Hindlimb muscle (tissue), 1 donor: ENCODE measurements at places on chromosomes 7 and 10. TPM values are rescaled to one million over a fixed set of nuclear protein-coding genes. Genes with fewer than 3 reads are reported as not detected.

Gene CCDC3
- polyA plus RNA-seq = 22.1 TPM

Gene CYP2C8
- polyA plus RNA-seq = 0.49 TPM

DNA sequence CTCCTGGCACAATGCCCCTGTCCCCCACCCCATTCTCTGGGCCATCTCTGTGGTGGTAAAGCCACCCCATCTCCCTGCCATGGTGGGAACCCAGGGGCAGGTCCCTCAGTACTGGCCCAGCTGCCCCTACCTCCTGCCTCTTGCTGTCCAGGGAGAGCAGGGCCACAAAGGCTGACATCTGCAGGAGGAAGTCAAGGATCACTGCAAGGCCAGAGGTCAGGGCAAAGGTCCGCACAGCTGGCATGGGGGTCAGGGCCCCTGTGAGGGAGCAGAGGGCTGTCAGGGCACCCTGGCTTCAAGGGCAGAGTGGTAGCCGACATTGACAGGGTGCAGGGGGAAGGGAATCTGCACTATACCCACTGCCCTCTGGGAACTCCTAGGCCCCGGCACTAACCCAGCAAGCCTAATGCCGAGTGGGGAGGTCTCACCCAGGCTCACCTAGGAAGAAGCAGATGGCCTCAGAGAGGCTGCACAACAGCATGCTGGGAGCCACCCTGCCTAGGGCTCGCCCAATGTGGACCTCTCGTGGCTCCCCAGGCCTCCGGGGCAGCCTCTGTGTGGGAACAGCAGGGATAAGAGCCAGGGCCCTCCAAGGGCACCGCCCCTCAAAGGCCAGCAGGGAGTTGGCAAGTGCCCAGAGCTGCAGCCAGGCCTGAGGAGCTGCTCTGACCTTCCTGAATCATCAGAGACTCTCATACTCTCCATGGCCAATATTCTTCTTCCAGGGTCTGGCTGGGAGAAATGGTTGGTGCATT lies 7.7 kb downstream of the NPC1L1 start:
- DNase-seq = no peak

- no peak for DNase-seq
Observed at GRCh38 chr10:26755443-26755903, 58.0 kb downstream of the PDSS1 start.

- DNase-seq = no peak
Observed at GRCh38 chr10:100623521-100624230, 87.9 kb downstream of the HIF1AN start.

- no peak for DNase-seq
Observed at GRCh38 chr7:149822353-149822943, 15.7 kb upstream of the ZNF862 start.

DNA sequence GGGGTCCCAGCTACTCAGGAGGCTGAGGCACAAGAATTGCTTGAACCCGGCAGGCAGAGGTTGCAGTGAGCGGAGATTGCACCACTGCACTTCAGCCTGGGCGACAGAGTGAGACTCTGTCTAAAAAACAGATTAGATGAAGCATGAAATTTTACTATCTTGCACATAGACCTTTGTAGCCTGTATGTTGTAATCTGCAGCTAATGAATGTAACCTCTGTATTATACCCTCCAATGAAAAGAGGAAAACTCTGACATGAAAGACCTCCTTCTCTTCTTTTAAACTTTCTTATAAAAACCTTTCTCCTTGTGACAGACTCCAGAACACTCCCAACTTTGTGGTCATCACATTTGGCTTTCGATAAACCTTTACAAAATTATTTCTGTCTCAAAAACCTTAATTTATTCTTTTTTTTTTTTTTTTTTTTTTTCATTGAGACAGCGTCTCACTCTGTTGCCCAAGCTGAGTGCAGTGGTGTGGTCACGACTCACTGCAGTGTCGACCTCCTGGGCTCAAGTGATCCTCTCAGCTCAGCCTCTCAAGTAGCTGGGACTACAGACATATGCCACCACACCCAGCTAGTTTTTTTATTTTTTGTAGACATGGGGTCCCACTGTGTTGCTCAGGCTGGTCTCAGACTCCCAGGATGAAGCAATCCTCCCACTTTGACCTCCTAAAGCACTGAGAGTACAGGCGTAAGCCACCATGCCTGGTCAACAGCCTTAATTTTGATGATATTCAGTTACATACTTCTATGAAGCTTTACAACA lies 97.4 kb downstream of the SVOPL start:
- DNase-seq = no peak
